Stimulated activated CD8-positive, alpha-beta memory T cell treated with anti-CD3 and anti-CD28 coated beads, Interleukin-4, amount 100 ng/mL, for 1 hour (primary cell): ENCODE measurements at places on chromosomes 3 and 15.

GRCh38 chr3:161793194-161793930 lies 296.8 kb downstream of the OTOL1 start:
- DNase-seq, result no peak

DNA sequence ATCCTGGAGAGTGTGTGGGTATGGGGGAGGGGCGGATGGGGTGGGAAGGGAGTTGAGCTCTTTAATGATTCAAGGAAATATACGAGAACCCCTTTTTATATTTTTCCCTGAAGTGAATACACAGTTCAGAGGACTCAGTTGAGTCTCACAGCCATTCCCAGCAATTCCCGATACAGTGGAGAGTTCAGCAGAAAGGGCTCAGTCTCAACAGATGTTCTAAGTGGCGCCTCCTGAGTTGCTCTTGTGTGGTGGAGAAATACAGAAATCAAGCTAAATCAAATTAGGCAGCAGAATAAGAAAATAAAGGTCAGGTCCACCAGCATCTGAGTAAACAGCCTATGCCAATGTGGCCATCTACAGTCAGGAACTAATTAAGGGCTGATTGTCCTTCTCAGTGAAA lies 372.1 kb downstream of the NR2F2 start:
- DNase-seq, result no peak

DNA sequence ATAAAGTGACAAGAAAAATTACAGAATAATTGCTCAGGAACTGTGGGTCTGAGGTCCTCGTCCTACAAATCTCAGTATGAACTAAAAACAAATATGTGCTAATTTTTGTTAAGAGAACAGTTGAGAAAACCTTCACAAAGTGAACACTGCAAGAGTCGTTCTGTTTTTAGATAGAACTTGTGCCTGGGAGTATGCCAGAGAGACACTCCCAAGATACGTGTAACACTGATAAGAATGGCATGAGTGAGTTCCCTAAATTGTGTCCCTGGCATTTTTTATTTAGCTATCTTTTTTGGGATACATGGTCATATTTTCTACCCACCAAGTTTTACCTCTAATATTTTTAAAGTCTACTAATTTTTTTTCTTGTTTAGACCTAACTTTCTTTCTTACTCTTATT lies 860.0 kb upstream of the NR2F2 start:
- no peak for DNase-seq

DNA sequence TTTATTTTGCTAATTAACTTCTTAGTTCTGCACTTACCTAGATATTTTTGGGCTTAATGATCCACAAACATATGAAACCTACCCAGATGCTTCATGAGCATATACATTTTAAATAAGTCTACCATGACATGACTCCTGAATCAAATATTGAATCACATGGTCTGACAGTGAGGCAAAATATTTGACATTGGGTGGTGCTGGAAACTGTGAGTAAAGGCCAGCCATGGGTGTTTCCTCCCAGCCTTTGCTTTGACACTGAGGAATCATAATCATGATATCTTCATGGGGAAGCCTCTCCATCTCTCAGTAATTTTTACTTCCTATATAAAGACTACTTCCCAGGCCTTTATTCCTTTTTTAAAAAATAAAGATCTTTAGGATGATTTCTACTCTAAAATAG lies 22.8 kb upstream of the SSR3 start:
- no peak for DNase-seq
